ENCODE measurements at places on chromosomes 4 and X.

GRCh38 chrX:45434231-45434630, 233.6 kb upstream of the DIPK2B start:
- no peak for DNase-seq

DNA sequence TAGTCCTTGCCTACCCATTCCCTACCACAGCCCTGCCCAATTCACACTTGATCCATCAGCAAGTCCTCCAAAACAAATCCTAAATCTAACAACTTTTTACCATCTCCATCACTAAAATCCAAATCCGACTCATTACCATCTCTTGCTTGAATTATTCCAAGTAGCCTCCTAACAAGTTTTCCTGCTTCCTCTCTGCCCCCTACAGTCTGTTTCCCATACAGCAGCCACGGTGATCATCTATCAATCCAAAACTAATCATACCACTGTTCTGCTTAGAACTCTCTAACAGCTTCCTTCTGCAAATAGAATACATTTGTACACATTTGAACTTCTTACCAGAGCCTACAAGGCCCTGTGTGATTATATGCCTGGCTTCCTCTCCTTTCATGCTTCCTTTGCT, 133.0 kb downstream of the SHROOM4 start:
- DNase-seq = no peak

- DNase-seq = no peak
Observed at GRCh38 chr4:113645771-113646441, 115.6 kb downstream of the CAMK2D start.

GRCh38 chr4:101451086-101451485, 103.8 kb upstream of the PPP3CA start:
- DNase-seq = no peak

GRCh38 chrX:53383376-53384076, 38.9 kb downstream of the SMC1A start:
- DNase-seq = no peak

DNA sequence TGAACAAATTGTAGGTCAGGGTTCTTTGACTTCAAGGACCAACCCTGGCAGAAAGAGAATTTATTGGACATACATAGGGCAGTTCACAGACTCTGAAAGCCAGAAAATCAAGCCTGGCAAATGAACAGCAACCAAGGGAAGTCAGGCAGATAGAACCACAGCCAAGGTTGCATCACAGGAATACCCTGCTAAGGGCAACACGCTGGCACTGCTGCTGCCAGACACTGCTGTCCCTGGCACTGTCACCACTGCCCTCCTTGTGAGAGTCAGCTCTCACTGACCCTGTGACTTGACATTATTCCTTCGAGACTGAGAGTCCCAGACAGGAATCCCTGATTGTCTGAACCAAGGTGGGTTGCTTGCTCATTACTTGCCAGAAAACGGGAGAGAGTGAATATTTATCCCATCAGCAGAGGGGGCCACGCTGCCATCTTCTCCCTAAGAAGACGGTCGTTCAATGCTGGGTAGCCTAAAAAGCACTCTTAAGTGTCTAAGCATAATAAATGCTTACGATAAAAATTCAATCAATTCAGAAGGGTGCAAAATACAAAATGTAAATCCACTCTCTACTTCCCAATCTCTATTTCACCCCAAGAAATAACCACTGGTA, 23.2 kb upstream of the PTTG2 start:
- DNase-seq = no peak

DNA sequence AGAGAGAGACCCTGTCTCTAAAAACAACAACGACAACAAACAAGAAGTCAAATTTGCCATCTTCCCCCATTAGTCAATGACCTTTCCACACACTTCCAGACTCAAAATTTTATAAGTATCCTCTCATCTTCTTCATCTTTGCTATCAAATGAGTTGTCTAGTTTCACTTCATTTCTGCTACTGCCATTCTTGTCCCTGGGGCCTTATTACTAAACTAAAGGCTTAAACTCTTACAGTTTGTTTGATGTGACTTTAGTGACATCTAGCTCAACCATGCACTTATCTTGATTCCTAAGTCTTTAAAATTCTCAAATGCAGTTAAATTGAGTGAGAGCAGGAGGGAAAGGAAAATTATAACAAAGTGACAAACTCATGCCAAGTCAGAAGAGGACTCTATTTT, 271.8 kb upstream of the GK2 start:
- no peak for DNase-seq

- DNase-seq = no peak
Observed at GRCh38 chr4:181911420-181911819, 331.8 kb upstream of the TENM3 start.

- DNase-seq = no peak
Observed at GRCh38 chr4:70724463-70724862, 2.7 kb downstream of the RUFY3 start.

- DNase-seq = no peak
Observed at GRCh38 chr4:166144607-166145006, 271.6 kb downstream of the TLL1 start.

DNA sequence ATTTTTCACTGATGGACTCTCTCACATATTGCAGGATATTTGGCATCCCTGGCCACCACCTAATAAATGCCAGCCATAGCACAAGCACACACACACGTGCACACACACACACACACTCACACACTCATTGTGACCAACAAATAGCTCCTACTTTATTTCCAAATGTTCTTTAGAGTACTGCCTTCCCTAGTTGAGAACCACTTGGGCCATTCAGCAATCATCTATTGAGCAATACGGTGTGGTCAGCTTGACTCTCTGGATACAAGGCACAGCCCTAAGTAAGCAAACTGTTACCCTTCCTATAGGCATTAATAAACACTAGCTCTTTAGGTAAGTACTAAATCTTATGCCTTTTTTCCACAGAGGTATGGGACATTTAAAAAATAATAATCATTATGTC, 21.1 kb downstream of the CORIN start:
- no peak for DNase-seq

DNA sequence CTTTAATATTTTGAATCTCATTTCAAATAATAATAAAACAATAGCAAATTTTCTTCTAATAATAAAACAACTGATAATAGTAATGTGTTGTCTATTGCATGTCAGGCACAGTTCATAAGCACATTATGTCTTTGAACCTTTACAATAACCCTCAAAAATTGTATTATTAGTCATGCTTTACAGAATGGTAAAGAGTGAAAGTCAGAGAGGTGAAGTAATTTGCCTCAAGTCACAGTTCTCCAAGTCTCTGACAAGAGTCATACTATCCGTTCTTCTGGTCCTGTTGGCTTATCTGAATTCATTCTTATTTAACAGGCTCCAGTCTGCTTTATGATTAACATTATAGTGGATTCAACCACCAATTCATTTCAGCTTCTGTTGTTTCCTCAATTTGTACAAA, 313.0 kb downstream of the AFF2 start:
- DNase-seq = no peak

DNA sequence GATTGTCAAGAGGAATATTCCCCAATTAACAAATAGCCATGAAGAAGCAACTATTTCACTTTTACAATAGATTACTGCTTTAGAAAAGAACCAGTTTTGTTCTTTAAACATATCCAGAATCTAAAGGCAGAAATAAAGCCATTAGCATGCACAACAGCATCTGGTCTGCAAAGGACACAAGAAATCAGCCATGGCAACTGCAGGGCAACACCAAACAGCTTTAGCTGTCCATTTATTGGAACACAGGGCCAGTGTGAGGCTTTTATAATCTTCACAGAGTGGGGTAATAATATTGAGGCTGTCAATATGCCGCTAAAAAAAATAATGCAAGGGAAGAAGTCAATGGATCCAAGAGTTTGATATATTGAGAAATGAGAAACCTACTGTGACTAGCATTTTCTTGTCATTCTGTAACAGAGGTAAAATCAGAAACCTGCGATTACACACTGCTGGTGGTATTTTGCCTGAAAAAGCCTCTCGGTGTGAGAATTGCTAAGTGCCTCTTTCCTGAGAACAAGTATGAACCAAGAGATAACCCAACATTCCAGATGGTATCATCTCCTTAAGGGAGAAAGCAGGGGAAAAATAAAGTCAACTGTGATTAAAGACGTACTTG, 2.7 kb upstream of the BANK1 start:
- DNase-seq = no peak

DNA sequence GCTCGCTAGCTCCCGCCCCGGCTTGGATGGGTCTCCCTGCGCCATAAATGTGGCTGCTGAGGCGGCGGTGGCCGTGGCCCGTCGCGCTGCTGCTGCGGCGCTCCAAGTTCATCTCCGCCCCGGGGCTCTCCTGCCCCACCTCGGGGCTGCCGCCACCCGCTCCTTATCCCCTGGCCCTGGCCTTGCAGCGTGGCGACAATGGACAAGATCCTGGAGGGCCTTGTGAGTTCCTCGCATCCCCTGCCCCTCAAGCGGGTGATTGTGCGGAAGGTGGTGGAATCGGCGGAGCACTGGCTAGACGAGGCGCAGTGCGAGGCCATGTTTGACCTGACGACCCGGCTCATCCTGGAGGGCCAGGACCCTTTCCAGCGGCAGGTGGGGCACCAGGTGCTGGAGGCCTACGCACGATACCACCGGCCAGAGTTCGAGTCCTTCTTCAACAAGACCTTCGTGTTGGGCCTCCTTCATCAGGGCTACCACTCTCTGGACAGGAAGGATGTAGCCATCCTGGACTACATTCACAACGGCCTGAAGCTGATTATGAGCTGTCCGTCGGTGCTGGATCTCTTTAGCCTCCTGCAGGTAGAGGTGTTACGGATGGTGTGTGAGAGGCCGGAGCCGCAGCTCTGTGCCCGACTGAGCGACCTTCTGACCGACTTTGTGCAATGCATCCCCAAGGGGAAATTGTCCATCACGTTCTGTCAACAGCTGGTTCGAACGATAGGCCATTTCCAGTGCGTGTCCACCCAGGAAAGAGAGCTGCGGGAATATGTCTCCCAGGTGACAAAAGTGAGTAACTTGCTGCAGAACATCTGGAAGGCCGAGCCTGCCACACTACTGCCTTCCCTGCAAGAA, 763 bp downstream of the USP38 start:
- no peak for DNase-seq

- DNase-seq = no peak
Observed at GRCh38 chr4:187270154-187270553, 546.5 kb upstream of the FAT1 start.

DNA sequence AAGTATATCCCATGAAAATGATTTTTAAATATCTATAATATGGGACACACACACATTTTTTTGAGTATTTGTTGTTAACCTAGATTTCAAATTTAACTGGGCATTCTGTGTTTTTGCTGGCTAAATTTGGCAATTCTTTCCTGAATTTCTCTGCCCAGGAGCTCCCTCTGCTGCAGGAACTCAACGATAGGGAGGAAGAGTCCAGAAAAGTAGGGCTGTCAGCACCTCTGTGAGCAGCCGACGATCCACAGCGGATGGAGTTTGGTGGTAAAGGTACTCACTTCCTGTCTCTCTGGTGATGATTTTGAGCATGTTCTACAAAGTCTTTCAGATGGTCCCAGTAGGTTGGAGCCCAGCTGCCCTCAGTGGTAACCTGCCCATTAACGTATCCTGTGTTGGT, 23.1 kb upstream of the TMEM184C start:
- no peak for DNase-seq

DNA sequence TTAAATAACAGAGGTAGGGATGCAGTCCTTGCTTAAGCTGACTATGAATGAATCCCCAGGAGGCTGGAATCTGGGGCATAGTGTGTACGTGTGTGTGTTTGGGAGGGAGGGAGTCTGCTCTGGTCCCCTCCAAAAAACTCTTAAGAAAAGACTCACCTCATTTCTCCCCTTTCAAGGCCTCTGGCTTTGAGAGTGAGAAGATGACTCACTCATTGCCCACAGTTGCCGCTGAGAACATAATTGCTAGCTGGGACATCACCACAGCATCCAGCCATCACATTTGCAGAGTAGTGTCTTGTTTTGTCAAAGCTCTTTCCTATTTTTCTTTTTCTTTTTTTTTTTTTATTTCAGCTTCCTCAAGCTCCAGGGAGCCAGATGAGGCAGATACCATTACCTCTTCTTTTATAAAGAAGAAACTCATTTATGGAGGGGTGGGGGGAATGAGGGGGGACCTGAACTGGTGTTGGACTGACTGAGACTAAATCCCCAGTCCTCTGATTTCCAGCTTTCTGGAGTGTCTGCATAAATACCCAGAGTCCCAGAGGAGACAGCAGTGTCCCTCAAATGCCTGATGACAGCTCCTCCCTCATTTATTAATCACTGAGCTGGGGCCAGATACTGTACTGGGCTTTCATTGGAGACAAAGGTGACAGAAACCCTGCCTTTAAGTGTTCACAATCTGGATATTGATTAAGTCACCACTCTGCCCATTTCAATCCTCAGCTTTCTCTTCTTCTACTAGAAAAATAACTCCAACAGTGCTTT, 61.9 kb upstream of the LAS1L start:
- DNase-seq = no peak

- no peak for DNase-seq
Observed at GRCh38 chr4:161364681-161365080, 799.1 kb downstream of the FSTL5 start.

DNA sequence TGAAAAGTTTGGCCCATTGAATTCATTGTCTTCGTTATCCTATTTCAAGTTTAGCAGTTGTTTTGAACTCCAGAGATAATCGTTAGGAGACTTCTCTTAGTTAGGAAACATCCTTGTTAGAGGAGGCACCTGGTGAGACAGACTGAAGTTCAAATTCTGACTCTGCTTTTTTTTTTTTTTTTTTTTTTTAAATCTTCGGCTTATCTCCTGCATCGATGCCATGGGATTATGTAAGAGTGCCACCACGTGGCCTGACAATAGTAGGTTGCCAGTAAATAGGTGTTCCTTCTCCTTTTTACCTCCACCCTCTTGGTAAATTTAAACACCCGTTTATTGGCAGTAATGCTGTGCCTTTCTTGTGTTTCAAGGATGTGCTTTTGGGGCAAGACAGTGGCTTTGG, 149.3 kb downstream of the SOWAHB start:
- DNase-seq = no peak

DNA sequence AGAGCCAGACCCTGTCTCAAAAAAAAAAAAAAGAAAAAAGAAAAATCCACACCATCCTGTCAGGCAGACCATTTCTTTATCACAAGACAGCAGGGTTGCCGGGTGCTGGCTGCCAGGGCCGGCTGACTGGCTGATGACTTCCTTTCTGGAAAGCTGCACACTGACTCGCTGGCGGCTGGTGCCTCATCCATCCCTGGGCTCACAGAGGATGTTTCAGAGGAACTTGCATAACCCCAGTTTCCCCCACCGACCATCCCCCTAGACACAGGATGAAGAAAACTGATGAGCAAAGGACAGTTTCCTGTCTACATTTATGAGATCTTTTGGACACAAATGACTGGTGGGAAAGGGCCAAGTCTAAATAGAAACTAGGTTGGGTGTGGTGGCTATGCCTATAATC, 14.1 kb downstream of the HPSE start:
- no peak for DNase-seq

DNA sequence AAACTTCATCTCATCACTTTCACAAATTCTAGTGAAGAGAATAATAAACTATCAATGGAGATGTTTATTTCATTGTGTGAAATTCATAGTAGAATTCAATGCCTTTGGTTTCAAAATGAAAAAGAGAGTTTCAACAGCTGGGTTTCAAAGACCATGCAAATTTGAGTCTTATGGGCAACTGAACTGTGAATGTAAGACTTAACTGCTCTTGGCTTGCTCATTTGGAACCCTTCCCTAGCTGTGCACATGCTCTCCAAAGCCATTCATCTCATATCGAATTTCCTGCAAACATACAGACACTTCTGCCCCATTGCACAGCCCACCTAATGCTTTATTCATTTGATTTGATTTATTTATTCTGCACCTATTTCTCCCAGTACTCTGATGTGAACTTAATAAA, 154.5 kb downstream of the GRXCR1 start:
- DNase-seq = no peak
